Ovary (tissue), 10 donors: ENCODE measurements at places on chromosomes 2 and 18.

- peak; percentile 69 for DNase-seq
Measured at GRCh38 chr2:168346725-168347477, 99.5 kb upstream of the STK39 start.

- DNase-seq = no peak
Measured at GRCh38 chr18:58599106-58599505, 29.8 kb downstream of the ALPK2 start.

DNA sequence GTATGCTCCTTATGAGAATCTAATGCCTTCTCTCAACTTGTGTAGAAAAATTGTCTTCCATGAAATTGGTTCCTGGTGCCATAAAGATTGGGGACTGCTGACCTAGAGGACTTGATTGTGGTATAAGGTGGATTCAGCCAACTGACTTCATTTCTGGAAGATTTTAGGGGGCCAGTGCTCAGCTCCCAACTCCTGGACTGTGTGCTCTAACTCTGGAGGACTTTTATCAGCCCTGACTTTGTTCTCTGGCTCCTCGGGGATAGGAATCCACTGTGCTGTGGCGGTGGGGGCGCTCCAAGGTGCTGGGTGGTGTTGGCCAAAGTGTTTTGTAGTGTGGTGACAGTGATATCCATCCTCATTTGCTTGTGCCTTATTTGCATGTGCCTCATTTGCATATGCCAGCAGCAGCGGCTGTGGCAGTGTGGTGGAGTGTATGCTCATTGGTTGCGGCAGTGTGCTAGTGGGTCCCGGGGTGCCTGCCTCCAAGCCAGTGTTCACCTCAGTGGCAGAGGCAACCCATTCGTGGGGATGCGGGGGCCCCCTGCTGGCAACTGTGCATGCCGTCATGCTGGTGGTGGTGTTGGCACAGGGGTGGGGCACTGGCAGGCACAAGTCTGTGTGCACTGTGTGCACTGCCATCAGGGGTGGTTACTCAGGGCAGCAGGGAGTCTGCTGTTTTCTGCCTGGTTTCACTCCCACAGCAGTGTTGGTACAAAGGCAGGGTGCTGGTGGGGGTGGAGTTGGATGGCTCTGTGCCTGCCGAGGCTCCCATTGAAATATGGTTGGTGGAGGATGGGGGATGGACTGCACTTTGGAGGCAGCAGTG lies 19.6 kb downstream of the EHBP1 start:
- no peak for DNase-seq

DNA sequence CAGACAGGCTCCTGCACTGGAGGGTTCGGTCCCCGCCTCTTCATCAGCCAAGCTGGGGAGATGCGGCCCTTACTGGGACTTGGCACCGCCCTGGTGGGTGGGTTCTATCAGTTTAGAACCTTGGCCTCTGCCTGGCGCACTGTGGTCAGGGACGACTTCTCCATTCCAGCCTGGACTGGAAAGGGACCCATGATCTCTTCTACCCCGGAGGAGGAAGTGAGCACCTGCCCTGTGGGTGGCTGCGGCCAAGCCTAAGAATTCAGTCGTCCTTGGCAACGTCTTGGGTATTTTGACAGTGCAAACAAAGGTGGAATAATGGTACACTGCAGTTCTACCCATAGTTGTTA lies 106.9 kb upstream of the CD302 start:
- no peak for DNase-seq

DNA sequence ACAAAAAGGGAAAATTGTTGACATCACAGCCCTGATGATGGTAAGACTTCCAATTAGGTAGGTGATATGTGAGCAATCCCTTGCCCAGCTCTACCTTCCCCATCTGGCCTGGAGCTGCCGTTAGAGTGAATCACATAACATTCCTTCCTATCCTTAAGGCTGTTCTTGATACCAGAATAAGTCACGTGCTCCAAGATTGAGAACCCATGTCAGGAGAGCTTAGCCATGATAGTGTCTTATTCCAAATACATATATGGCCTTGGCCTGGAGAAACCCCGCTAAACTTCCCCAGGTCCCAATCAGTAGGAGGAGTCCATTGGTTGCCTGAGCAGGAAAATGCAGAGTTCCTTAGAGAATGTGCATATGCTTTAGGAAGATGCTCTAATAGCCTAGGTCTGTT lies 70.0 kb upstream of the ACVR2A start:
- no peak for DNase-seq

- DNase-seq = no peak
Measured at GRCh38 chr2:239966029-239966852, 58.9 kb downstream of the NDUFA10 start.

DNA sequence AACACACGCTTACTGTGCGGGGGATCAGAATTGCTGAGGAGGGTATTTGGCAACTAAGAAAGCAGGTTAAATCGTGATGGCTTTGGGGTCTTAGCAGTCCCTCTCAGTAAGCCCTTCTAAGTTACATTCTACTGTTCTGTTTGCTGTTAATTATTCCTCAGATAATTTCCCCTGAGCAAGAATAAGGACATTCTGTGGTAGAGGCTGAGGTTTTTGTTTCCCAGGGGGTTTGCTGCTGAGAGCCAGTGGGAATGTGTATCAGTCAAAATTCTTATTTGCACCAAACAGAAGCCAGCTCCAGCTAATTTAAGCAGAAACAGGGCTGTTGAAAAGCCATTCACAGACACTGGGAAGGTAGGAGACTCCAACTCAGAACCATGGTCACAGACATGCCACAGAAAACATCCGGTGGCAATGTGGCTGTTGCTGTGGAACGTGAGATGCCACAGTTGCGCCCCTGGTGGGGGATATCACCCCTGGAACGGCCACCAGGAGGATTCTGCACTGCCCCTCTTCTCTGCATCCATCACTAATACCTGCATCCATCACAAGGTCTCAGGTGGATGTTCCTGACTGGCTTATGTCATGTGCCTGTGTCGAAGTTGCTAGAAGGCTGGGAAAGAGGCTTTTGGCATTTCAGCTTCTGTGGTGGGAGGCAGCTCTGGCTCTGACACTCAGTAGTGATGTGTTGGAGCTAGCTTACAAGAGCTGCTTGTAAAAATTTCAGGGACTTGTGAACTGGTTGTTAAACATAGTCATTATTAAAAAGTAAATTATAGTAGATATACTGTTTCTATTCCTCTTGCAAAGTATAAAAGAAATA lies 23.2 kb downstream of the SLC4A3 start:
- DNase-seq = no peak

GRCh38 chr2:37711831-37712230 lies 40.4 kb upstream of the CDC42EP3 start:
- no peak for DNase-seq

GRCh38 chr2:191679818-191680600 lies 2.1 kb downstream of the NABP1 start:
- no peak for DNase-seq

- no peak for DNase-seq
Measured at GRCh38 chr2:44543773-44544725, 182.3 kb downstream of the CAMKMT start.

DNA sequence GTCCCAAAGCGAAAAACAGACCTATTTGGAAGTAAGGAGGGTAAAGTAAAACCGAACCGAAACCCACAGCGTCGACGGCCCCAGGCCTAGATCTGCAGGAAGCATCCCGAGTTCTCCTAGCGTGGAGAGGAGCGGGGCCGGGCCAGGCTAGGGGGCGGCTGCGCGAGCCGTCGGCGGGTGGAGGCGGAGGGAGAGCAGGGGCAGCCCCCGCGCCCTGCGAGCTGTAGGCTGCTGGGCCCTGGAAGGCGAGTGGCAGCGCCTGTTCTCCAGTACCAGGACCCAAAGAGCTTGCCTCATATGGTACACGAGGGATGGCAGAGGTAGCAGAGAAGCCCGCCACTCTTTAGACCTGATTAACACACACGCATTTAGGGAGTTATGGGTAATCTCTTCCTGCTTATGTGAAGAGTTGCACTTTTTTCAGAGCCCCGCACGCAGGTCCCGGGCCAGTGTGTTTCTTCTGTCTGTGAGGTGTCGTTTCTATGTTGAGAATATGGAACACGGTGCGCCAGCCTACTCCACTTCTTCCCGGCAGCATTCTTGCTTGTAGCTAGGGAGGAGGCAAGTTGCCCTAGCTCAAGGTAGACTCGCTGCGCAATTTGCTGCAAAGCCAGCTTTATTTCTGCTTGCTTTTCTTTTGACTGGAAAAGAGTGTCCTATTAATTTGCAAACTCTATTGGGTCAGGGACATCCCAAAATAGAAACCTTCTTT lies 71.1 kb downstream of the ARHGEF33 start:
- DNase-seq = no peak

DNA sequence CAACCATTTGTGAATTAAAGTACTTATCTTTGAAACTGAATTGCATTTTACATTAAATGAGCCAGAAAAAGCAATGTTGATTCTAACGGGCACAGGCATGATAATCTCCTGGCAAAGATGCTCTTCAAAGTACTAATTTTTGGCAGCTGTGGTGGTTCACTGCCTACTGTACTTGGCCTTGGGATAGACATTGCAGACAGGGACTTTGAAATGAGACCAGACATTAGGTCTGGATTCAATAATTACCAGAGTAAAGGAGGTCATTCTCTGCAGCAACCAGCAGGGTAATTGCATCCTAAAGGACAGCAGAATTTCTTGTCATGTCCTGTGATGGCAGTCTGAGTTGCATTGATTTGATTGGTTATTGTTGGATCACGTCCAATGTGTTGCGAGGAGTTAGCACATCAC lies 986.5 kb downstream of the TDRD15 start:
- no peak for DNase-seq

DNA sequence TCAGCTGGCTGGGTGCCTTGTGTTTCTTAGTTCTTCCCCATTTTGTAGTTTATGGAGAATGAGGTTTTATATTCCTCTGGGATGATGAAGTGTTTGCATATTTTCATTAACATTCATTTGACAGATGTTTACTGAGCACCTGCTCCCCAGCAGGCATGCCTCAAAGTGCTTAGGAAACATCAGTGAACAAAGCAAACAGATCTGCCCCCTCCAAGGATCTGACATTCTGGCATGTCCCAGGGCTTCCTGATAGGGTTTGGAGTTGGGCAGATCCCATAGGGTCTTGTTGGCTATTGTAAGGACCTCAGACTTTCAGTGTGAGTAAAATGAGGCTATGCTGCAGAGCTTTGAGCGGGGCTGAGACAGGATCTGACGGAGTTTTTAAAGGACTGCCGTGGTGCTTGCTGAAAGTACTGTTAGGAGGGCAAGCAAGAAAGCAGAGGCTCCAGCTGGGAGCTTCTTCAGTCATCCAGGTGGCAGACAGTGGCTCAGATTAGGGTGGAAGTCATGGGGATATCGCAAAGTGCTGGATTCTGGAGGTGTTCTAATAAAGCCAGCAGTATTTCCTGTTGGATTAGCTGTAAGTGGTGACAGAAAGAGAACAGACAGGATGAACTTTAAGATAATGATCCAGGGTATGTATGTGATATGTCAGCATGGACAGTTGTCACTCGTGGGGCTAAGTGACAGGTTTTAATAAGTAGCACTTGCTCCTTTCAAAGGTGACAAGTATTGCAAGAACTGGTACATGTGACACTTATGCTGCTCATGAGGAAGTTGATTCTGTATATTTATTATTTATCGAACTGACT lies 11.3 kb upstream of the IAH1 start:
- no peak for DNase-seq

DNA sequence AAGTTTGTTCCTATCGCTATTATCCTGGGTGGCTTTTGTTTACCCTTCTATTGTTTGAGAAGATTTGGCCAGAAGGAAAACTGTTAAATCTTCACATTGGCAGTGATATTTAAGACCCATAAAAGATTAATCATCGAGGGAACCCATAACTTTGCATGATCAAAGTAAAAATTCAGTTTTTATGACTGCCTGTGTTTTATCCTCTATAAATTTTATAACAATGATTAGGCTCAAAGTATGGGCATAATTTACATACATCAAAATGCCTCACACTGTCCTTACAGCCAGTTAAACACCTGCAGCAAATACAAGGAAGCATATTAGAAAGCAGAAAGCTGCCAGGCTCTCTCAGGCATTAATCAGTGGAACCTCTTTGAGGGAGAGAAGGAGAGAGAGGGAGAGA lies 289.1 kb downstream of the ICOS start:
- no peak for DNase-seq

- DNase-seq = no peak
Measured at GRCh38 chr2:16693854-16694253, 28.2 kb upstream of the CYRIA start.

DNA sequence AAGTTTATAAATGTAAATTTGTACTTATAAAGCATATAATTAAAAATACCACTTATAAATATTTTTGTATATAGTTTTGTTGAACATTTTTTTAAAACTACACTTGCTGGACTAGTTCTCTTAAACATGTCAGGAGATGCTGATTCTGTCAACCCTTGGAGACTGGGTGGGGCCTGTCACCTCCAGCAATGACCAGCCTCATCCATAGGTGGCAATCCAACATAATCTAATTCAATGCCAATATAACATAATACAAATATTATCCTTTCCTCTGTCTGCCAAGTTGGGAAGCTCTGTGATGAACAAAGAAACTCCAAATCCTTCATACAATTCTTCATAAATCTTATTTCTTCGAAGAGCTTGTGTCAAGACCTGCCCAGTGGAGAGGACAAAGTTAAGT lies 140.4 kb downstream of the RBMS1 start:
- DNase-seq = no peak

- no peak for DNase-seq
Measured at GRCh38 chr2:85017411-85018048, 46.6 kb downstream of the KCMF1 start.

GRCh38 chr2:198137733-198138132 lies 333.3 kb downstream of the PLCL1 start:
- no peak for DNase-seq

GRCh38 chr2:151869291-151869690 lies 41.1 kb upstream of the ARL5A start:
- no peak for DNase-seq

- no peak for DNase-seq
Measured at GRCh38 chr2:133568172-133568571, at the start of gene NCKAP5. NCKAP5 (minus strand) TSS chr2:133568463; CDS start chr2:133517526, 50,937 bp downstream.

- peak; percentile 89 for DNase-seq
Measured at GRCh38 chr2:102141970-102142828, at the start of gene IL1R1. IL1R1 (plus strand) TSS chr2:102142746; CDS start chr2:102157725, 14,979 bp downstream.

DNA sequence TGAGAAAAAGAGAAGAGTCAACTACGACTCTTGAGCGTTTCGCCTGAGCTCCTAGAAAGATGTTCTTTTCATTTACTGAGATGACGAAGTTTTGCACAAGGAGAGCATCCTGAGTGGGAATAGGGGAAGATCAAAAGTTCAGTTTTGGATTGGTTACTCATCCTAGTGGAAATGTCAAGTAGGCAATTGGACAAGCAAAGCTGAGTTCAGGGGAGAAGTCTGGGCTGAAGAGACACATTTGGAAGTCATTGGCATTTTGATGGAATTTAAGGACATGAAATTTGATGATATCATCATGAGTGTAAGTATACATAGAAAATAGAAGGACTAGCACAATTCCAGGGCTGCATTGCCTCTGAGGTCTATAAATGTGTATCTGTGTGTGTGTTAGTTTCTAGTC lies 416.6 kb downstream of the RAD51AP2 start:
- DNase-seq = no peak

- DNase-seq = no peak
Measured at GRCh38 chr2:135164431-135164830, 112.3 kb downstream of the RAB3GAP1 start.

- DNase-seq = no peak
Measured at GRCh38 chr2:200041639-200042038, 86.3 kb downstream of the MAIP1 start.
